MCF 10A (cell line): ENCODE measurements at places on chromosomes 16 and 17.

DNA sequence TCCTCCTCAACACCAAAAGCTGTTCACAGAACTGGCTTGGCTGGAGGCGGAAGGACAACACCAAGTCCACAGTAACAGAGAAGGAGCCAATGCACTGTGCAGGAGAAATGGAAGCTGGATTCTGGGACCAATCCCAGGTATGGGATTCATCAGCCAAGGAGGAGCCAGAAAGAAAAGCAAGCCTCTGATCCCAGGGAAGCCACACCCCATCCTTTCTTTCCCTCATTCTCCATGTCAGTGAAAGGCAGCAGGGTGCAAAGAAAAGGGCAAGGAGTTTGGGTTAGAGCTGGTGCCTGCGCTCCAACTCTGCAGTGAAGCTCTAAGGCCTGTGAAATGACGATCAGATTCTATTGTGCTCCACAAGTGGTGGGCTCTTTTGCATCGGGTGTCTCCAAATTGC, 11.0 kb downstream of the DCAKD start:
- no peak for DNase-seq

DNA sequence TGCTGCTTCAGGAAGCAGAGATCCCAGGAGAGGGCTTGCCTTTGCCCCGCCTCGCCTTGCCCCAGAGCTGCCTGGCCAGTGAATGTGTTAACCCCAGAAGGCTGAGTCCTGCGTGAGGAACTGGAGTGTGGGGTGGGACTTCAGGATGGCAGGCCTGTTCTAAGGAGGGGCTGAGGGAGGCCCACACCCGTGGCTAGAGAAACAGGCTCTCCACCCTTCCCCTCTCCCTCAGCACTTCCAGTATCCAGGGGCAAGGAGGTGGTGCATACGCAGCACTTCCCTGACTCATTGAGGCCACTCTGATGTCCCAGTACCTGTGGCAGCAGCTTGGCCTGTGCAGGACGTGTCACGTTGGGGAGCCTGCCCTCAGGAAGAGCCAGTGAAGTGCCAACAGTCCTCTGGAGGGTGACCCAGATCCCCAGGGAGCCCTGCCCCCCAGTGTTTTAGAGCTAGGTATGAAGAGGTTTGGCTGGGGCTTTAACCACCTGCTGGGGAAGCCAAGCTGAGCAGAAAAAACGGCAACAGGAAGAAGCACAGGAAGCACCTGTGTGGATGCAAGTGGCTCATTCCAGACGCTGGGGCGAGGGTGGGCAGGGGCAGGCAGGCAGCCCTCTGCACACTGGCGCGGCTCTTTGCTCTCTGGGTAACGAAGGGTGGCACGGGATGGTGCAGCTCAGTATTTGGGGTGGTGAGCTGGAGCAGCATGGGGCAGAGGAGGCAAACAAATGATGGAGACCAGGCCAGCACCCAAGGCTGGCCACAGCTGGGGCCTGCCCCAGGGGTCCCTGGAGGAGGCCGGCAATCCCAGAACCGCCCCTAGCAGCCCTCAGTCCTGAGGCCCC, 14.7 kb upstream of the CTCF start:
- DNase-seq: no peak

GRCh38 chr17:82283208-82283749, 9.8 kb upstream of the CSNK1D start:
- DNase-seq: peak; percentile 92

DNA sequence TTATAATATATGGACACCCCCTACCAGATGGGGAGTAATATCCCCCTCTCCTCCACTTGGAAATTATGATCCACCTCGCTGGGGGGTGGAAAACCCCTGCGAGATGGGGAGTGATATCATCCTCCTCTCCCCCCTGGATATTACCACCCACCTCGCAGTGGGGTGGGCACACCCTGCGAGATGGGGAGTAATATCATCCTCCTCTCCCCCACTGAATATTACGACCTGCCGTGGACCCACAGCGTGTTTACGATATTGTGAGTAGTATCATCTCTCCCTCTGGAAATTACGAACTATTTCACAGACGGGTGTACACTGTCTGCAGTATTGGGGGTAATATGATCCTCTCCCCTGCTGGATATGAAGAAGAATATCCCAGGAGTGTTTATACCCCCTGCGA, 228.3 kb upstream of the WSCD1 start:
- no peak for DNase-seq

GRCh38 chr17:13777003-13777402, 175.3 kb upstream of the HS3ST3A1 start:
- DNase-seq: peak; percentile 17

DNA sequence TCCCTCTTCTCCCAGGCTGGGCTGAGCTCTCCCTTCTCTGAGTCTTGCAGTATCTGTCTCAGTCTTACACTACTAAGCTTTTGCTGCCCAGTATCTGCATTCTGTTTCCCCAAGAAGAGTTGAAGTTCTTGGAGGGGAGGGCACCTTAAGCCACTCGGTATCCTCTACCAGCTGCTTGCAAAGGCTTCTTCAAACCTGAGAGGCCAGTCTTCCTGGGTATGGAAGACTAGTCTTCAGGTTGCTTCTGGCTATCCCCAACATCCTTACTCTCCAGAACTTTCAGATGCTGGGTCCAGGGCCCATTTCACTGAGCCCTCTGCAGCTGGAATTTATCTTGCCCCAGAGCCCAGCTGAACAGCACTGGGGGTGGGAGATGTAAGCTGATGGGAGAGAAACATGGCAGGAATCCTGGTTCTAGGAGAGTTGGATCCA, 20.1 kb downstream of the GP2 start:
- no peak for DNase-seq

DNA sequence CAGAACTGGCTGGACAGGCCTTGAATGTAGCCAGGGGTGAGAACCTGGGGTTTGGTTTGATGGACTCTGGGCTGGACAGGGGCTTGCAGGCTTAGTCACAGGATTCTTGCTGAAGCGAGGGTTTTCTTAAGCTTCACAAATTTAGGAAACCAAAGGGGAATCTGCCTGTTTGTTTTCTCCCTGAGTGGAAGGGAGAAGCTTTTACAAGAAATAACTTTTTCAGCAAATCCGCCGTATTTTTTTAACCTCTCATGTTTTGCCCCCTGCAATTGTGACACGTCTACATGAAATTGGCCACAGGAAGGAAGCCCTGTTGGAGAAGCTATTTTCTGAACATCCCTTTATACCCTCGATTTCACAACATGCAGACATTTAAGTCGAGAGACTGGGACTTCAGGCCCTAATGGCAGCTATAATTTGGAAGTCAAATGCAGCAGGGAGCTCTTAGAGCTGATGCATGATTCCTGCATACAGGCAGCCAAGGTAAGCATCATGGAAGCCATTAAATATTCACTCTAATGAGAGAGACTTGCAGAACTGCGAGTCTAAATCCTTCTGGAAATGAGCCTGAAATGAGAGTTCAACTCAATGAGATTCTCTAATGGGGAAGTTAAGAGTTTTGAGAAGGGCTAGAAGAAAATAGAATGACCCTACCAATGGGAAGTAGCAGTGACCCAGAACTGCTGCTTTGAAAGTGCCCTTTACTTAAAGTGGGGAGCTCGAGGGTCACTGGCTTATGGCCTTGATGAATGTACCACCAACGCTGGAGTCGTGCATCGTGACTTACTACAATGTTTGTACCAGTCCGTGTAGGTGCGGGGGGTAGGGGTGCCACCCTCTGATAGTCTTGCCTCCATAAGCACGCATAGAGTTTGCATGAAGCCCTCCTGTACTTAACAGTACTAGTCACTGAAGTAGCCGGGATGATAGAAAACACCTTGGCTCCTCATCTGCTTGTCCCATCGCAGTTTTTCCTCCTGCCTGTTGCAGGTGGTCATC, 45.1 kb upstream of the IRF8 start:
- DNase-seq: no peak
